Activated CD4-positive, alpha-beta T cell treated with anti-CD3 and anti-CD28 coated beads, Interleukin-2, amount 50 U/mL, for 1 hour (primary cell): ENCODE measurements at places on chromosomes 12 and 14.

GRCh38 chr14:74618078-74618952 is 6.3 kb upstream of the LTBP2 start:
- peak; percentile 43 for DNase-seq

DNA sequence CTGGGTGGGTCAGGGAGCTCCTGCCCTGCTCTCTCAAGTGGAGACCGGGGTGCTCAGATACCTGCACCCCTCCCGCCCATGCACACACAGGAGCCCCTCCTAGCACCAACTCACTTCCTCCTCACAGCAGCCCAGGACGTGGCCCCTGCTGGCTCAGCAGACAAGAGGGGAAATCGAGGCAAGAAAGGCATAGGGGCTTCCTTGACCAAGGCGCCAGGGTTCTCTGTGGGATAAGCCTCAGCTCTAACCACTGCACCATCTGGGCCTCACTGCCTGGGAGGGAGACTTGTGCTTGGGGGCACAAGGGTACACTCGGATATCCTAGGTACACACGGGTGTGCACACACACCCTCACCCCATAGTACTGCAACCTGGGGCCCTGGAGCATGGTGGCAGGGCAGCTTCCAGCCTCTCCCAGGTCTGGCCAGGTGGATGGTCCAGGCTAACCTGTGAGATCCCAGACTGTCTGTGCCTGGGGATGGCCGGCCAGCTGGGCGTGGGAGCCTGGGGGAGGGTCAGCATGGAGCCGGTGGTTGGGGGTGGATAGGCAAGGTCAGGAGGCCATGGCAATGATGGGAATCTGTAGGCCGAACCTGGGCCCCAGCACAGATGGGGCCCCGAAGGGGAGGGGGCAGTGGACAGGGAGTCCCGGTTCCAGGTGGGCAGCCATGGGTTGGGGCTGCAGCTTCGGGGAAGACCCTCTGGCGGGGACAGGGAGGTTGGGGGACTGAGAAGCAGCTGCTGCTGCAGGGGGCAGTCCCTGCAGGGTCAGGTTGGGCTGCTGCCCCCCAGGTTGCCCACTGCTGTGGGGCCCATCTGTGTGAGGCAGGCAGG is 312.4 kb downstream of the TMEM121 start:
- no peak for DNase-seq

GRCh38 chr14:36485773-36486172 is 34.3 kb downstream of the NKX2-1 start:
- no peak for DNase-seq

DNA sequence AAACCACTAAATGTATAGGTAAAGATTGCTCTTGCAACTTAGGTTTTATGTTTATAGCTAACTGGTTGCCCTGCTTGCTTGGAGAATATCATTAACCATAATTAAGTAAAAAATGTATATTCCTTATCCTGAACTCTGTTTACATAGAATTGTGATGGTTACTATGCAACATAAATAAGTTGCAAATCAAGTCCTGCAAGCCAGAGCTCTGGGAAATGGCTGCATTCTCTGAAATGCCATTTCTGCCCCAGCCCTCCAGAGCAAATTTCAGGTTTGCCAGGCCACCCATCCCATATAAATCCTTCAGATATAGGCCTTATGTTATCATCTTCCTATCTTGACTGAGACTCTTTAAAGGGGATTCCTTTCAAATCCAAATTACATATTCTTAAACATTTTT is 118.4 kb upstream of the MYF6 start:
- no peak for DNase-seq

DNA sequence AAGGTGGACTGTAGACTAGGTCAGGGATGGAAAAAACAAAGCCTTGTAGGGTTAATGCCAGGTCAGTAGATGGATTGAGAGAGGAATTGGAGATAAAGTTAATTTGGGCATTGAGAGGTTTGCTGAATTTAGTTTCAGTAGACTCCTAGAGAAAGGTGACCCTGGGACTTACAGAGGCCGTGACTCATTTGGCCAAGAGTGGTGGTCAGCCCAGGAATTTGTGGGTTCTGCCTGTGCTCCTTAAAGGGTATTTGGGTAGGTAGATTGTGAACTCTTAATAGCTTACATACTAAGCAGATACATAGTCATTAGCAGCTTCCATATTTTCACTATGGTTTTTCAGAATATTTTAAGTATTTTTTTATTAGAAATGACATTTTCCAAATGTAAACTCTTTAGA is 21.8 kb downstream of the PLEKHA5 start:
- no peak for DNase-seq

DNA sequence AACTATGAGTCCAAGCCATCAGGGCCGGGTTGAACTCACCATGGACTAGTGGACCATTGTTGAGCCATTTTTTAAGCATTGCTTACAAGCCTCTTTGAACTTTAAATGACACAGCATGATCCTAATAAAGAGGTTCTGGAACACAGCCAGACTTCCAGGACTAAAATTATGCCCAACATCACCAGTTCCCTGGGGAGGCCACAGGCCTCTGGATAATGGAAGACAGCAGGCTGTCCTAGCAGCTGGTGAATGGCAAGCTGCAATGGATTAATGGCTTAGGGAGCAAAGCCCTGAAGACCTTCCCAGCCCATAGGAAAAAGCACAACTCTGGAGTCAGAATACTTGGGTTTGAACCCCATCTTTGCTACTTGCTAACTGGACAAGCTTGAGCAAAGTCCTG is 71.3 kb downstream of the FLRT2 start:
- no peak for DNase-seq

DNA sequence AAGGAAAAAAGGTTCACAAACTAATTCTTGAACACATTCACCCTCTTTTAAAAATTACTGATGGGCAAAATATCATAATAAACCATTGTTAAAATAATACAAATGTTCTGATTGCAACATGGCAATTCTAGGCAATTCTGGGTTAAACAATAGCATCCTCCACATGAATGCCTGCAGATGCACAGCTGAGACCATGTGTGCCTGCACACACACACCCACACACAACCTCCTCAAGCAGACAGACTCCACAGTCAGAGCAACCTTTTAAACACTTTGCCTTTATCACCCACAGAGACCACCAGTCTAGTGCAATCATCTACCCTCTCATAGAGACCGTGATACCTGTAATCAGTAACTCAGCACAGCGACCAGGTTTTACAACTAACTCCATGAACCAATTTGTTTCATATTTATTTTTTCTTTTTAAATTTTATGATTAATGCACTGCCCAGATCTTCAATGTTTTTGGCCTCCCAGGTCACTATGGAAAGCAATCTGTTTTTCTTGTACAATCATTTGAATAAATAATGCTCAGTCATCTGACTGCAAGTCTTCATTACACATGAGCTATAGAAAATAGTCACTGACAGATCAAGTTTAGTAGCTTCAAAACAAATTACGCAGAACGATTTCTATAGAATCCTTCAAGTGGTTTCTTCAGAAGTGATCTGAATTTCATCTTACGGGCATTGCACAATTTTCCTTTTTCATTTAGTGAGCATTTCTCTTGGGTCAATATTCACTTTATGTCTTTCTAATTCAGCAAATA is 105.8 kb downstream of the PRKD1 start:
- DNase-seq = no peak

DNA sequence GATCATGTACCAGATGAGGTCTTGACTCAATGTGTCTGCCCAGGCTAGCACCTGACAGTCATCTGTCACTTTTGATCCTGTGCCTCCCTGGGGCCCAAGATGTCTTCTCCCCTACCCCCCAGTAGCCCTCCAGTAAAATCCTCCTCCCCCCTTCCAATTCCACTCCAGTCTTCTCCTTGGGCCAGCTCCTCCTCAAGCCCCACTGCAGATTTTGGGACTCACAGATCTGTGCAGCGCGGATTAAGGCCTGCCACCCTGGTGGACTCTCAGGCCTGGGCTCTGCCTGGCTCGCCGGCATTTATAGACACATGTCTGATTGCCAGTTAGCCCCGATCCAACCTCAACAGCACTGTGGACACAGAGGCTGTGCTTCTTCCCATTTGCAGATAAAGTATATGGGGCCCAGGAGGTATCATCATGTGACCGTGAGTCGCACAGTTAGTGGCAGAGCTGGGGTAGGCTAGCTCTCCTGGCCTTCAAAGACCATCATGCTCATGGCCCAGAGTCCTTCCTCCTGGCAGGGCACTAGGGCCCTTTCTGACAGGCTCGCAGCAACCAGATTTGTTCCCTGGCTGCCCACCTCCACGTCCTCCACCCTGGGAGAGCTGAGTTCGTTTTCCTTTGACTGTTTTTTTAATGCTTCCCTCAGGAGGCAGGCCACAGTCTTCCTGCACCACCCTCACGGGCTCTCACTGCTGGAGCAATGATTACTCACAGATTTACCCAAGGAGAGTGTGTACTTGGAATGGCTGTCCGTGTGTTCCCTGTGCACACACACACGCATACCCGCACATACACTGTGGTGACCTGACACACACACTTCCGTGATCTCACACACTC is 98.3 kb upstream of the DIO3 start:
- DNase-seq = no peak

GRCh38 chr12:52314511-52314910 is 6.7 kb downstream of the KRT83 start:
- DNase-seq = no peak
